ENCODE measurements at places on chromosomes 1 and 21.
A peak's percentile ranks its signal among the peaks of the same experiment; 100 is the strongest.

GRCh38 chr21:33971492-33972013, 55.9 kb upstream of the ATP5PO start:
- no peak for DNase-seq

GRCh38 chr1:158951956-158952355, 20.6 kb downstream of the PYHIN1 start:
- DNase-seq: no peak

DNA sequence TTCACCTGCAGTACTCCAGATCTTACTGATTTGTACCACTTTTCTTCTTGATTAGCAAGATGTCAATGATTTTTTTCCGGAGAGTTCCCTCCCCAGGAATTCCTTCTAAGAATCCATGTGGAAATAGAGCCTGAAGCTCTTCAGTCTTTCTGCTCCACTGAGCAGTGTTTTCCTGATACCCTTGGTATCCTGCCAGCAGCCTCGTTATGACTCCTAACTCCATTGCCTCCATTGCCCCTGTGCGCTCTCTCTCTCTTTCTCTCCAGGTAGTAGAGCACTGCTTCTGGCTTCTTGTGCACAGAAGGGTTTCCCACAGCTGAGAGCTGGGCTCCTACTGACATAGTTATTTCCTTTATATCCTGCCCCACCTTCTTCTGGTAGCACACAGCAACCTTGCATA, 12.2 kb downstream of the UBE2U start:
- DNase-seq: no peak

DNA sequence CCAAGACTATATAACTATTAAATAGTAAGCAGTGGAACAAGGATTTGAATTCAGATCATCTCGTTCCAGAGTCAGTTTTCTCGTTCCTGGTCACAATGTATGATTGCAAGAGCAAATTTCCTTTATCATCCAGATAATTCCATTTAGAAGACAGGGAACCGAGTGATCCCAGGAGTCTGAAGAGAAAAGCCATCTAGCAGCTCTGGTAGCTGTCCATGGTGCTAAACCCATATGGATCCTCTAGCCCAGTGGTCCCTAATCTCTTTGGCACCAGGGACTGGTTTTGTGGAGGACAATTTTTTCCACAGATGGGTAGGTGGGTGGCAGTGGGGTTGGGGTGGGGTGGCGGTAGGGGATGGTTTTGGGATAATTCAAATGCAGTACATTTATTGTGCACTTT, 229.4 kb downstream of the PTPRU start:
- DNase-seq: no peak

- no peak for DNase-seq
These were observed 27.5 kb downstream of the TBX15 start for GRCh38 chr1:118960567-118961136.

- DNase-seq: no peak
These were observed 26.1 kb downstream of the FABP3 start for GRCh38 chr1:31346785-31347184.

DNA sequence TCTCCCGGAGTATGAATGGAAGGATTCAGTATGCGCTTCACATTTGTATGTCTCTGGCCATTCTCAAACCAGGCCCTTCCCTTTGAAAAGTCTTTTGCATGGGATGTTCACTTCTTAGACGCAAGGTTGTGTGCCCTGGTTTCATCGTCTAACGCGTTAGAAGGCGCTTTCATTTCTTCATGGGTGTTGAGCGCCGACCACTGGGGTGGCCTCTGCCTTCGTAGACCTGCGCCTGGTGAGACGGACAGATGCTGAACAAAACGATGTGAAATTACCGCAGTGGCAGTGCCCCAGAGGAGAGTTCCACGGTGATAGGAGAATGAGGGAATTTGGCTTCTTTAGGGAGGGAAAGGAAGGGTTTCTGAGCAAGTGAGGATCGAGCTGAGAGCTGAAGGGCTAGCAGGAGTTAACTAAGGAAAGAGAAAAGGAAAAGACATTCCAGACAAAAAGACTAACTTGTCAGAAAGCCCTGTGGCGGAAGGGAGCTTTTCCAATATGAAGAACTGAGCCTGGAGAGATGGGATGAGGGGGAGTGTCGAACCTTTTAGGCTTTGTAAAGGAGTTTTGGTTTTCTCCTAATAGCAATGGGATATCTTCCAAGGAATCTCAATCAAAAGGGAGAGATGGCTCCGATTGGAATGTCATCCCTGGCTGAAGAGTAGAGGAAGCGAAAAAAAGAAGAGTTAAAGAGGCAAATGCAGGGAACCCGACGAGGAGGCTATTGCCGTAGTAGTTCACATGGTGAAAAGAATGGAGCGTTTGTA, 951 bp downstream of the GGPS1 start:
- no peak for DNase-seq

DNA sequence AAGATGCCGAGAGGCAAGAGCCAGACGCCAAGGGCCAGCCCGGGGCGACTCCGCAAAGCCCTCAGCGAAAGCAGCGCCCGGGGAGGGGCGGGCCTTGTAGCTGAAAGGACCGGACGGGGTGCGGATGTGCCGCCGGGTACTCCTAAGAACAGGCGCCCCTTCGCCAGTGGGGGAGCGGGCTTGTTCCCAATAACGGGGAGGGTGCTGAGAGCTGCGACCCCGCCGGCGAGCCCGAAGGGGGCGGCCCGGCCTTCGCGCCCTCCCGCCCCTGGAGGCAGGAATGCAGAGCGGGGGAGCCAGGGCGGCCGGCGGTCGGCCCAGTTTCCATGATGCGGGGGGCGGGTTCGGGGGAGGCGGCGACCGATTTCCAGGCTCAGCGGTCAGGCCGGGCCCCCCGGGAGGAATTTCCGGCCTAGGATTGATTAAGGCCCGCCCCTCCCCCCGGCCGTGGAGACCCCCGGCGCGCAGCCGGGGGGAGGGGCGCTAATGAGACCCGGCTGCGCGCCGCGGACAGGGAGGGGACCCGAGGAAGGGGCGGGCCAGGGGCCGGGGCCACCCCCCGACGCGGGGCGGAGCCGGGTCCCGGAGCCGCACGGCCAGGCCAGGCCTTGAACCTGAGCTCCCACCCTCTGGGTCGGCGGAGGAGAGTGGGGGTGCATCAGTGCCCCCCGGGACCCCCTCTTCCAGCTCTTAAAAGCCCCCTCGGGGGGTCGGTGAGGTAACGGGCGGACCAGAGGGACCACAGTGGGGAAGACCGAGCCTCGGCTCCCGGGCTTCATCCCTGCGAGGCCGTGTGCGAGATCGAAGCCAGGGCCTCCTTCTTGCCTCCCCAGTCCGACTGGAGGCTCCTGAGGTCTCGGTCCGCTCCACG, 898 bp upstream of the TMEM200B start:
- DNase-seq: peak; percentile 95

DNA sequence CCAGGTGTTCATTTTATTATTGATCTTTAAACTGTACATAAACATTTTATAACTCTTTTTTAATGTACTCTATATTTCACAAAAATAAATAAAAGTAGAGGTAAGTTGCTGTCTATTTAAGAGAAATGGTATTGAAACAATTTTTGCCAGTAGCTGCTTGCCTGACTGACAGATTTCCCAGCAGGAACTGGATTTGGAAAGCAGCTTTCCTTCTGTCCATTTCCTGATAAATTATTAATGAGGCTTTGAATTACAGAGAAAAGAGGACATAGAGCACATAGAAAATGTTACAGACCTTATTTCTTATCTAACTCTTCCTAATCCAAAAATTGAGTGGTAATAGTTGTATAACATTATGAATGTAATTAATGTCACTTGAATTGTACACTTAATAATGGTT, 79.7 kb upstream of the BCL10 start:
- DNase-seq: no peak

DNA sequence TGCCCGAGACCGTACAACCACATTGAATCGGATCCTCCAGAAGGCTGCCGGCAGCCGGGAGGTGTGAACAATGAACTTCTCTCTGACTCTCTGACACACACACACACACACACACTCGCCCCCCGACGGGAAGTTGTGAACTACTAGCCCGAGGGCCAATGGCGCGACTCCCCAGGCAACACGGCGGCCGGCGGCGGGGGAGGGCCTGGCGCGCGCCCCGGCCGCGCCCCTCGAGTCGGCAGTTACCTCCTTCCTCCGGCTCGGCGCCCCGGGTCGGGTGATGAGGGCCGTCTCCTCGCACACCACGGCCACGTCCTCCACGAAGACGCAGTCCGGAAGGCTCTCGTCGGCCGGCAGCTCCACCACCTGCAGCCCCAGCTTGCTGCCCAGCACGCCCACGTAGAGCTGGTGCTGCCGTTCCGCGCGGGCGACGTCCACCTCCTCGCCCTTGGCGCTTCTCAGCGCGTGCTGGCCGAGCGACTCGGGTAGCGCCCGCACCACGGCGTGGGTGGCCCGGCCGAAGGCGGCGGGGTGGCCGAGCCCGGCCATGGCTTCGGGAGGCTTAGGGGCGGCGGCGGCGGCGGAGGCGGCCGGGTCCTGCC, 361 bp downstream of the DDAH1 start:
- peak; percentile 69 for DNase-seq

DNA sequence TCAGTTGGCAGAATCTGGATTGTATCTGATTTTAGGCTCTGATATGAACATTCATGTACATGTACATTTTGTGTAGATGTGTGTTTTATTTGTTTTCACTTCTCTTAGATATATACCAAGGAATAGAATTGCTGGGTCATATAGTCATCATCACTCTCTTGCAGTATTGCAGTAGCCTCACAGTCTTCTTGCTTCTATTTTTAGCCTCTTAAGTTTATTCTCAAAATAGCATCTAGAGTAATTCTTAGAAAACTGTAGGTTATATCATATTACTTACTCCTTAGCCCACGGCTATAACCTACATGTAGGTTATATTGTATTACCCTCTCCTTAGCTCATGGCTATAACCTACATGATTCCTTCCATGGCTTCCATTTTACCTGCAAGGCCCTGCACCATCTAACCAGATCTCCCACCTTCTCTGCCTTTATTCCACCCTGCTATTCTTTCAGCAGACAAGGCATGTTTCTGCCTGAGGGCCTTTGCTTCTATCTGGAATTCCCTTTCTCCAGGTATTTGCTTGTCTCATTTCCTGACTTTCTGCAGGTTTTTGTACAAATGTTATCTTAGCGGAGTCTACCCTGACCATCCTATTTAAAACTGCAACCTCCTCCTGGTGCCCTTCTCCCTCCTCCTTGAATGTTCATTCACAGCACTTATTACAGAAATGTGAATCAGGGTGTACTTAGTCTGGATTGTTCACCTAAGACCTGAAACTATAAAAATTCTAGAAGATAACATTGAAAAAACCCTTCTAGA, 109.0 kb upstream of the ETV3 start:
- DNase-seq: no peak

DNA sequence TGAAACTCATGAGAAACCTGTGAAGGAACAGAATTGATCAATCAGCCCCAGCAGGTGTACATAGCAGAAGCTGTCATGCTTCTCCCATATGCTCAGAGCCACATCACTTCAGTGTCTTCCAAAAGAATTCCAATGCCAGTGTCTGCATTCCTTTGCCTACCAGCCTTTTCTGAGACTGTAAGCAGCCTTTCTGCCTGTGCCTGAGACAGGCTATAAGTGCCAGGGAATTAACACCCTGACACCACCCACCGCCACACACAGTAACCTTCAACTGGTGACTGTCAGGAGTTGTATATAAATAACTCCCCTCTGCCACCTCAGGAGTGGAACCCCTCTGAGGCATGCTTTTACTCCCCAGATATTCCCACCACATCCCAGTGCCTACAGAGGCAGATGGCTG, 38.1 kb upstream of the SLAMF9 start:
- no peak for DNase-seq

DNA sequence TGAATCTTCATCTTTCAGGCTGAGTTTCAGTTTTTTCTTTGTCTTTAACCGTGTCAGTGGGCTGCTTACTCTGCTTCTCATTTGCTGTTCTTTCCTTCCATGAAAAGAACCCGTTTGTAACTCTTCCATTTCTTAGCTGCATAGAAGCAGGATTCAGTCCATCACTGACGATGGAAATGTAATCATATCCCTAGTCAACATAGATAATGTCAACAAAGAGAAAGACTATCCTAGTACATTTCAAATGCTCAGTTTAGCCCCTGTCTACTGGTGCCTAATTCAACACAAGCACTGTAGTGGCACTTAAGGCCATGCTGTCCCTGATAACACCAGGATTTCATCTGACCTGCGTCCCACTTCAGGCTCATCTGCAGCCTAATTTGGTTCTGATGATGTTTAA, 376 bp downstream of the GBP1 start:
- no peak for DNase-seq

DNA sequence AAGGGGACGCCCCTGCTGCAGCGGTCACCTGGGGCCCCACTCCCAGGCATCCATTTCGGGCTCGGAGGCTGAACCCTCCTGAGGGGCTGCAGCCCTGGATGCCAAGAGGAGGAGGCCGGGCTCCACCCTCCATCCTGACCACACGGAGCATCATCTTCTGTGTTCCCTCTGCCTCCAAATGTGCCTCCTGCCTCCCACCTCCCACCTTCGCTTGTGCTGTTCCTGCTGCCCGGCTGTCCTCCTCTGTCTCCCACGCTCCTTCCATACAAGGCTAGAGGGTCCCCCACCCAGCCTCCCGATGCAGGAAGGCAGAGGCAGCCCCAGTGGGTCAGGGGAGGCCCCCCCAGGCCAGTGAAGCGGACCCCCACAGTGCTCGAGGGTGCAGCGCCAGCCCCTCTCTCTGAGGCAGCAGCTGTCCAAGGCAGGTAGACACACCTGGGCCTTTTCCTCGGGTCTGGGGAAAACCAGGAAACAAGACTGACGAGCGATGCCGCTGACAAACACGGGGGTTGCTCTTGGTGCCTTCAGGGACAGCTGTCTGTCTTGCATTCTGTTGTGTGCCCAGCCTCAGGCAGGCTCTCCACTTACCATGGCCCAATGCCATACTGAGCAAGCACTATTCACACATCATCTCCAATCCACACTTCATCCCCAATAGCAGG, 16.8 kb upstream of the PLEKHG5 start:
- DNase-seq: peak; percentile 68

GRCh38 chr1:2130156-2130555, 64.4 kb downstream of the FAAP20 start:
- no peak for DNase-seq

- peak; percentile 19 for DNase-seq
These were observed 28.0 kb downstream of the COL6A2 start for GRCh38 chr21:46125846-46126301.

- no peak for DNase-seq
These were observed 220.7 kb downstream of the TOMM20 start for GRCh38 chr1:234907940-234908405.

GRCh38 chr1:111422546-111423391, 4.8 kb downstream of the OVGP1 start:
- DNase-seq: peak; percentile 77

- DNase-seq: no peak
These were observed 285.1 kb downstream of the TPR start for GRCh38 chr1:186089940-186090339.

Measured in upper lobe of left lung (tissue), 6 donors.